ENCODE measurements at places on chromosomes 1 and 21.

DNA sequence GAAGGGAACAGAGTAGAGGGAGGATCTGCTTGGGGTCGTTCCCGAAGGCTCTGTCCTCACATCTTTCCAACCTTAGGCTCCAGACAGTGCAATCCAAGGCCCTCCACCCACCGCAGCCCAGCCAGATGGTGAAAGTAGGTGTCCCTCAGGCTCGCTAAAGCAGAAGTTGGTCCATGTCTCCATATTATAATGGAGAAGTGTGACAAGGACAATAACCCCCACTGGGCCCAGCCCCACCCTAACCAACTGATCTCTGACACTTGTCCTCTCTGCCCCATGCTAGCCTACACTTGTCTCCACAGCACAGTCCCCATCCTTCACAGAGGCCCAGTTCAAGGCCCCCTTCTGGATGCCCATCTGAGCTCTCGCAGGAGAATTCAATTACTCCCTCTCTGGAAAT is 48.7 kb downstream of the DMAP1 start:
- DNase-seq, result no peak

DNA sequence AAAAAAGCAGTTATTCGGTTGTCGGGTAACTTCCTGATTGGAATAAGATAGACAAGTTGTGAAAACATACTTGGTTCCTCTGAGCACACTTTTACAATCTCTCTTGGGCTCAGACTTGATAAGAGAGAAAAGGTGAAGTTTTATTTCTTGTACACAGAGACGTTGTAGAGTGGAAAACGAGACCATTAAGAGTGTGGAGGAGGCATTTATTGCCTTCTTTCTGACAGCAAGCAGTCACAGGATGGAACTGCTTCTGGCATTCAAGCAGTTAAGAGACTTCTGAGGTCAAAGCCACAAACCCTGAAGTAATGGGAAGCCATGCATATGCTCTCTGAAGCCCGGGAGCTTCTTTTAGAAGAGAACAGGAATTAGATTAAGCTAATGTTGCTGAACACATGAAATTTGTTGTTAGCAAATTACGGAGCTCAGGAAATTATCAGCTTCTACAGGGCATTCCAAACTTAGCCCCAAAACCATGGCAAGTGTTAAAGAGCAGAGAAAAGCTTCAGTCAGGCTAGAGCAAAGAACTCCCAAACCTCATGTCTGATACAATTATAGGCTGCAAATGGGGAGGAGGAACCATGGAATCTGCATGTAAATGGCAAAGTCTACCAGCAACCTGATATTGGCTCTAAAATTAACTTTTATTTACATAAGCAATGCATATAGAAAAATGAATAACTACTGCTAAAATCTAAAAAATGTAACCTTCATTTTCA is 26.0 kb downstream of the S1PR1 start:
- DNase-seq, result peak; percentile 32

DNA sequence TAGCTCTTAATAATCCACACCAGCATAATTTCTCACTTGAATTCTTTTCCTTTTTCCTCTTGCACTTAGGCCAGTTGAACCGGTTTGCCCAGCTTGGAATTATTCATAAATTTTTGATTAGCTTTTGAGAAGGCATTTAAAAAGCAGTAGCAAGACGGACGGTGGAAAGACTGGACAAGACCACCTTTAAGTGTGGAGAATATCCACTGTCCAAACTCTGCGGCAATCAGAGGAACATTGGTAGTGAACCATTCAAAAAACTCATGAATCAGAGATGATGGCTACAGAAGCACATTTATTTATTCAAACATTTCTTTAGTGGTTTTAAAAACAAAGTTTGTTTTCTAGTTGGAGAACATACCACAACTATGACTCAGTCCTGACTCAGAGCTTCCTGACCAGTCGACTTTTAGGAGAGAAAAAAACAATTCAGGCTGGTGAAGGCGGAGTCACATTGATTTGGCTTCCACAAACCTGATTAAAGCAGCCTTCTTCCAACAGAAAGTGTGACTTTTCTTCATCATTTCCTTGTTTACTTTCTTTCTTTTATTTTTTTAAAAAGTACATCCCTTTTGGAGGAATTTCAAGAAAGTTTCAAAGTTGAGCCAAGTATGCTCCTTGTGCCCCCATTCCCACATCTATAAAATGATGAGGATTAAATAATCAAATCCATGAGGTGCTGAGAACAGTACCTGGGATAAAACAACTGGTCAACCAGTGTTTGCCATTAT is 128.8 kb downstream of the ADSS2 start:
- peak; percentile 96 for DNase-seq

DNA sequence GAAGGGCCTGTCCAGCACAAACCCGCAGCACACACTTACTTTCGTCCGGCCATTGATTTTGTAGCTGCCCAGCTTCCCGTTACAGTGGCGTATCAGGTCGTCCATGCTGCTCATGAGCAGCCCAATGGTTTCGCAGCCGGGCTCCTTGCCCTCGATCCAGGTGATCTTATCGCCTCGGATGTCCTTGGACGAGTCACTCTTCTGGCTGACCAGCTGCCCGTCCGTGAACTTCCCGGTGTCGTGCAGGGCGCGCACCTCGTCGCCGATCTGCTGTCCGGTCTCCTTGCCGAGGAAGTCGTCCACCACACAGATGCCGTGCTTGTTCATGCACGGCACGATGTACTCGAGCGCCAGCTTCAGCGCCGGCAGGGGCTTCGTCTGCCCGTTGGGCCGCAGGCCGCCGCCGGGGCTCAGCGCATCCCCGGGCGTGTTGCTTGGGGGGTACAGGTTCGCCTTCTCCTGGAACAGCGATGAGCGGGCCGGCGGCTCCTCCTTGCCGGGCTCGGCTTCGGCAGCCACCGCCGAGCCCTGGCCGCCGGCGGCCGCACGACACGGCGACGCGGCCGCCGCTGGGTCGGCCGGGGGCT is 1.0 kb downstream of the EGLN1 start:
- DNase-seq, result peak; percentile 78

DNA sequence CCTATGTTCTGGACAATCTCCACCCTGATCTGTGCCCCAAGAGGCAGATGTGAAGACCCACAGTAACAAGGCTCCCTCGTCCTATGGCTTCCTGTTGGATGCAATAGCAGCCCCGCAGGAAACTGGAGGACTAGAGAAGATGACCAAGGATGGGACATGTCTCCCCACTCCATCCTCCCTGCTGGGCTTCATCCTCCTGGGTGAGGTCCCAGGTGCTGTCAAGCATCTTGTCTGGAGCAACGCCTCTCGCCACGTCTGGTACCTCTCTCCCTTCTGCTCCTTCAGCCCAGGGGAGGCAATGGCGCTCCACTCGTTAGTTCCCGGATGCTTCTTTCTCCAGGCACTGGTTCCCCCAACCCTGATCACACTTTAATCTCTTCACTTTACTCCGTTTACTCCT is 11.1 kb downstream of the HSF2BP start:
- no peak for DNase-seq

DNA sequence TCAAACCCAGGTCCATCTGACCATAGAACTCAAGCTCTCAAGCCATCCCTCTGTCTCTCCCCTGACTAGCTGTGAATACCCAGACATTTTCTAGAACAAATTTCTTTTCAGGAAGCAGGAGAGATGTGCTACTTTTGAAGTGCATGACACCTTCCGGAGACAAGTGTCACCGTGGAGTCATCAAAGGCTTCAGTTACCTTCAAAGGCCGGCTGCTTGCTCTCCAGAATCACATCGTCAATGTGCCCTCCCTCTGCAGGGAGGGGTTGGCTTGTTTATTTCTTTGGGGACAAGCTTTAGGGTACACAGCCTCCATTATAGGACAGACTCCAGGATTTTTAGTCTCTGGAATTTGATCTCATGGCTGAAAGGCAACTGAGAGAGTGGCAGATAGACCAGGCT is 37.7 kb upstream of the IGSF21 start:
- DNase-seq, result no peak

DNA sequence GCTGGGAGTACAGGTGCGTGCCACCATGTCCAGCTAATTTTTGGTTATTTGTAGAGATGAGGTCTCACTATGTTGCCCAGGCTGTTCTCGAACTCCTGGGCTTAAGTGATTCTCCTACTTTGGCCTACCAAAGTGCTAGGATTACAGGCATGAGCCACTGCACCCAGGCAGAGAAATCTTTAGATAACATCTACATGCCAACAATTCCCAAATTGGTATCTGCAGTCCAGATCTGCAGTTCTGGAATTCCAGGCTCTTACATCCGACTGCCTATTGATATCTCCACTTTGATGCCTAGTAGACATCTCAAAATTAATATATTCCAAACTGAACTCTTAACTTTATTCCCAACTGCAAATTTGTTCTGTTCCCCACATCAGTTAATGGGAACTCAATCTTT is 23.3 kb downstream of the INAVA start:
- no peak for DNase-seq

DNA sequence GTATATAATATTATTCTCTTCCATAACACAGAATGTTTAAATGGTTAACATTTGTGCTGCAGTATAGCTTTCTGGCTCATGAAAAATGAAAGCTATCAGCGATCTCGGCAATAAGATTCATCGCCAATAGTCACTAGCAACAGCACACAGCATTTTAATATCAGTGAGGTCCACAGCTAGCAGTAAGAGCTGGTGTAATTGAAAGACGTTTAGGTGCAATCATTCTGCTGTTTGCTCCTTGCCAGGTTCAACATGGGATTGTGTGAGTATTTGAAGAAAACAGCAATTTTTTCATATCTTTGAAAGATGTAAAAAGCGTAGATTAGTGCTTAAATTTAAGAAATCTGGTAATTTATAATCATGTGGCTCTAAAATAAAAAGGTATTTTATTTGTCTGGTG is 20.1 kb downstream of the PRKACB start:
- no peak for DNase-seq

DNA sequence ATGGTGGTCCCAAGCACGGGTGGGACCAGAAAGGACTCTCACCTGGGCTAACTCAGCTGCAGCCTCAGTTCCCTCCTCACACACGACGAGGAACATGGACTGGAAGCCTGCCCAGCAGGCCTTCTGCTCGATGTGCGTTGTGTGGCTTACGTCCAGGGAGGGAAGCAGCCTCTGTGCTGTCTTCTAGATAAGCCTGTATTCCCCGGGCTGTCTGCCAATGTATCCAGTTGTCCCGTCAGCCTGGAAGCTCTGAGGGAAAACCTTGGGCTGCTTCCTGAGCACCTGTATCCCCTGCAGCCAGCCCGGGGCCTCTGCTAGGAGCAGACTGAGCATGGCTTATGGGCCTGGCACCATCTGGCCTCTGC is 10.5 kb downstream of the PCSK9 start:
- no peak for DNase-seq

- peak; percentile 67 for DNase-seq
These were observed 5.8 kb upstream of the TGFB2 start for GRCh38 chr1:218339267-218339831.

- peak; percentile 71 for DNase-seq
These were observed 47.7 kb downstream of the OSBPL9 start for GRCh38 chr1:51664421-51665240.

GRCh38 chr1:248816042-248816851 is 9.5 kb downstream of the SH3BP5L start:
- DNase-seq, result no peak

Measured in astrocyte of the hippocampus (primary cell).